ENCODE measurements at places on chromosomes 1 and 21. TPM values are rescaled to one million over a fixed set of nuclear protein-coding genes. Genes with fewer than 3 reads are reported as not detected.

The TNFRSF9 gene
- 0.05 TPM for total RNA-seq

The RPE65 gene
- not detected for total RNA-seq

DNA sequence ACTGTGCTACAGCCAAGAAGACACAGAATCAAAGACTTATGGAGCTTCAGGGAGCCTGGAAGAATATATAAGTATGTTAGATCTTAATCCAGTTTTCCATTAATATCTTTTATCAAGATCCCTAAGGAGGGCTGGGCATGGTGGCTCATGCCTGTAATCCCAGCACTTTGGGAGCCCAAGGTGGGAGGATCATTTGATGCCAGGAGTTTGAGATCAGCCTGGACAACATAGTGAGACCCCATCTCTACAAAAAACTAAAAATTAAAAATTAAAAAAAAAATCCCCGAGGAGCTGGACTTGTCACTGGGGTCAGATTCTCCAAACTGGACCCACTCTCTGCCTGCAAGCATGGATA, 113.9 kb upstream of the CDC42BPA start:
- H3K36me3 ChIP-seq: no peaks in the 10 kb centered on the region
- no peak overlapping the region for H3K27ac ChIP-seq
- no peak for DNase-seq
- H3K4me3 ChIP-seq: no peak overlapping the region
- H3K27me3 ChIP-seq: peaks cover 10% of the 10 kb centered on the region

DNA sequence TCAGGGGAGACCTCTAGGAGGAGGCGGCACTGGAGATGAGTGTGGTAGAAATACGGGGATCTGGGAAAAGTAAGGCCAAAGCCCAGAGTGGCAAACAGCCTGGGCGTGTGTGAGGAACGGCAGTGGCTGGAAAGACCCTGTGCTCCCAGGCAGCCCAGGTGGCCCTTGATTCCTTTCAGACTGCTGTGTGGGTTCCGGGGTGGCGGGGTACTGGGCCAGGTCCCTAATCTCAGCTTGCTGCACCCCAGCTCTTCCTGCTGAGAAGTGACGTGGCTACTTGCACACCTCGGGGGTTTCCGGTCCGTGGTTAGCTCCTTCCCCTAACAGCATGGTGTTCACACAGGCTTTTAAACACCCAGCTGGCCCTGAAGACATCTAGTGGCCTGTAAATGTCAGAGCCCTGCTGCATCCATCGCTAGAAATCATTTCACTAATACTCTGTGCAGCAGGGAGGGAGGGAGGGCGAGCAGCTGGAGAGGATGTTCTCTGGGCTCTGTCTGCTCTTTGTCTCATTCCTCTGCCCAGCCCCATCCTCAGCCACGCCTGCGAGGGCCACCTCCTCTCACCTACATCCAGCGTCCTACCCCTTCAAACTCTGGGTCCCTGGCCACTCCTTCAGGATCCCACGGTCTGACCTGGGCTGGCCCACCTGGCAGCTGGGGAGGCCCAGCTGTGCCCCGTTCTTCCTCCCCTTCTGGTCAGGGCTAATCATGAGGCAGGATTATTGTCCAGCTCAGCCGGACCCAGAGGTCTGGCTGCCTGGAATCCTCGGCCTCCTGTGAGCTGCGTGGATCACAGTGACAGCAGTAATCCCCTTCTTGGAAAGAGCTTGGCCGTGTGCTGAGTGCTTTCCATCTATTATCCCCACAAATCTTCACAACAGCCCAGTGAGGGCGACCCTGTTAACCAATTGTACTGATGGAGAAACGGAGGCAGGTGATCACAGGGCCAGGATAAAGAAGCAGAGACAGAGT, 7.2 kb downstream of the ZDHHC18 start:
- peaks cover 71% of the 10 kb centered on the region for H3K4me1 ChIP-seq
- peak overlapping the region; percentile 69 for H3K4me3 ChIP-seq
- peak; percentile 81 for DNase-seq
- H3K27ac ChIP-seq: peak overlapping the region; percentile 100
- no peaks in the 10 kb centered on the region for H3K27me3 ChIP-seq
- H3K36me3 ChIP-seq: peaks cover 3% of the 10 kb centered on the region
